ENCODE measurements at places on chromosomes 1 and 21. TPM values are rescaled to one million over a fixed set of nuclear protein-coding genes. Genes with fewer than 3 reads are reported as not detected.

- no peak for DNase-seq
These were observed 307.7 kb downstream of the LMO4 start for GRCh38 chr1:87636198-87636892.

GRCh38 chr1:193634876-193635275 is 448.5 kb upstream of the B3GALT2 start:
- DNase-seq = no peak

DNA sequence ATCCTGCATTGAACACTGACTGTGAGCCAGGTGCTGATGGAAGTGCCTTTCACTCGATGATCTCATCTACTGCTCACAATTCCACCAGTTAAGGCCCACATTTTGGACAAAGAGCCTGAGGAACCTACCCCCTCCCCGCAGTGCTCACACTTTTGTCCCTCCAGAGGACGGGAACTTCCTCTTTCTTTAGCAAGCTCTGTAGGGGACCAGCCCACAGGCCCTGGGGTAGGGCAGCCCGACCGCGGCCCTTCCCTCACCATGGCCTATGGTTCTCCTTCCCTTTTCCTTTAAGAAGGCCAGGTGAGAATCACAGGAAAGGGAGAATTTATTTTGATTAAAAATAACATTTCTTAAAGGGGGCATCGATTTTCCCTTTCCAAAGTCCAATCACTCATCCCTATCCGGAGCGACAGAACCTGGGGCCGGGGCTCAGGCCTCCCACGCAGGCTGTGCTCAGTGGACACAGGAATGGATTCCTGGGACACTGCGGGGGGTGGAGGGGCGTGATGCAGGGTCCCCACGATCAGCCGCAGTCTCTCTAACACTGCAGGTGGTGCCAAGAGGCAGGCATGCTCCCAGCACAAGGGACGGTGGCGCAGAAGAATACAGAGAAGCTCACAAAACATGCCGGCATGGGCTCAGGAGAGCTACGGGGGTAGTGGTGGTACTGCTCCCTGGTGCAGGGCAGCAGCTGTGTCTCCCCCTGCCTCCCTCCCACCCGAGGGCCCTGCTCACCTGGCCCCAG is 8.9 kb upstream of the KCNE1 start:
- DNase-seq = no peak

GRCh38 chr1:198657550-198658064 is 18.8 kb downstream of the PTPRC start:
- DNase-seq = no peak

- DNase-seq = no peak
These were observed 84.5 kb upstream of the LRRN2 start for GRCh38 chr1:204769997-204770396.

Gene ELAPOR1
- 4.0 TPM for total RNA-seq

Gene RNU1-2
- 1,591 TPM for total RNA-seq

Gene UTS2
- 0.78 TPM for total RNA-seq

Measured in natural killer cell treated with Interleukin-12 subunit alpha and Interleukin-12 subunit beta and Interleukin-15 and Interleukin-18, amount 100 ng/mL, for 72 hours (primary cell).